Tongue (tissue), 3 donors: ENCODE measurements at places on chromosomes 7 and 10. TPM values are rescaled to one million over a fixed set of nuclear protein-coding genes. Genes with fewer than 3 reads are reported as not detected.
A peak's percentile ranks its signal among the peaks of the same experiment; 100 is the strongest.

LYZL2 gene
- total RNA-seq, result not detected

MGAM2 gene
- total RNA-seq, result 0.72 TPM

GARS1 gene
- 45.3 TPM for total RNA-seq

IDI2 gene
- total RNA-seq, result not detected

- no peak for DNase-seq
Measured at GRCh38 chr7:75715864-75716263, 22.9 kb downstream of the HIP1 start.

- DNase-seq, result no peak
Measured at GRCh38 chr7:77907281-77907680, 108.7 kb downstream of the PHTF2 start.

- DNase-seq, result no peak
Measured at GRCh38 chr7:111076205-111076604, 14.7 kb upstream of the LRRN3 start.

- no peak for DNase-seq
Measured at GRCh38 chr7:124697746-124698145, 67.8 kb downstream of the GPR37 start.

DNA sequence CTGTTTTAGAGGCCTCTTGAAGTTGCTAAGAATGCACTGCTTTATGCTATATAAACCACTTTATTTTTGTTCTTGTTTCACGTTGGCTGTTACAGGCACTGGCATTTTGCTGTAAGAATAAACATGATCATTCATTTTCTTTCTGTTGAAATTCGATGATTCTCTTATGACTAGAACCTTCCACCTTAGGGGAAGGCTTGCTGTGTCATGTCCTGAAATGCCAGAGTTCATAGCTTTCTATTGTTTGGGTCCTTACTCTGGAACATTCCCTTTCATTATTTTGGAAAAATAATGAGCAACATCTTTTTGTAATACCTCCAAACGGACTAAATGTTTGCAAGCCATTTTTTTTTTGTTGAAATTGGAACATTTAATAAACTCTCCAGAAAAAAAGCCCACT is 495.1 kb upstream of the POT1 start:
- DNase-seq, result no peak

- DNase-seq, result peak; percentile 40
Measured at GRCh38 chr10:14466257-14466656, 135.5 kb upstream of the FRMD4A start.
